Activated CD8-positive, alpha-beta T cell treated with anti-CD3 and anti-CD28 coated beads, Interleukin-2, amount 10 ng/mL, durations not matched to agents 7 days and 5 days (primary cell): ENCODE measurements at places on chromosomes 13 and 19.

DNA sequence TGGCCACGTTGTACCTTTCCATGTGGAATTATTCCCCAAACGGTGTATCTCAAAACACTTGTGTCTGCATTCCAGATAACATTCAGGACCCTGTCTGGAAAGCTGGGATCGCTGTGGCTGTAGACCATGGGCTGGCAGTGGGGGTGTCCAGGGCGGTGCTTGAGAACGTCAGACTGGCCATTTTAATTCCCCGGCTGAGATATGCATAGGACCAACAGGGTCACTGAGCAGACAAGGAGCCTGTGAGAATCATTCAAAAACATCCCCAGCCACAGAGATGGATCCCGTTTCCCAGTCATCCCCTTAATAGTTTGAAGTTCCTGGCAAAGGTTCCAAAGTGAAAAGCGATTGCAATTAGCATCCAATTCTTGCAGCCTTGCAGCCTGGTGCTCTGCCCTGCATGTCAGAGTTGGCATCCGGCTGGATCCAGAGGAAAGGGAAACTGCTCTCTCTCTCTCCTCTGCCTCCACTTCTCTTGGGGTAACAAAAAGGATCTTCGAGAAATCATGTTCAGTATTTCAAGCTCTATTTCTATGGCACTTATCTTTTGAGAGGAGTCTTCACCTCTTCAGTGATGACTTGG lies 41.6 kb downstream of the IFT88 start:
- DNase-seq: no peak

DNA sequence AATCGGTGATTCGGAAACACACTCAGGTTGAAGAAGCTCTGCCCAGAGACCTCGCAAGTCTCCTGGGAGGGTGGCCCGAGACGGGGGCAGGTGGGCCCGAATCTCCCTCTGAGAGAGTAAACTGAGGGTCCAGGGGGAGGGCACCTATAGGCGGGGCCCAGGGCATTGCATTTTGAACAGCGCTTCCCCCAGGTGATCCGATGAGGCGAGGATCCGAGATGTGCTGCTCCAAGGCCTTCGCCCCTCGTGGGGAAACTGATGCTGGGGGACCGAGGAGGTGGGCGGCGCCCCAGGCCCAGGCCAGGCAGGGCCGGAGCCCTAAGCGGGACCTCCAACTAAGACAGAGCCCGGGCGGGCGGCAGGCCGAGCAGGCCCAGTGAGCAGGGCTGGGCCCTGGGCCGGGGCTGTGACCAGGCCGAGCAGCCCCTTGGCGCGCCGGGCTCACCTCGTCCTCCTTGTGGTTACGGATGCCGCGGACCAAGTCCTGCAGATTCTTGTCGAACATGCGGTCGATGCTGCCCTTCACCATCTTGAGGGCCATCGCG lies 500 bp downstream of the AP3D1 start:
- DNase-seq: peak; percentile 32

GRCh38 chr19:54905421-54905802 lies 536 bp upstream of the NCR1 start:
- no peak for DNase-seq

- no peak for DNase-seq
These were observed 88.8 kb upstream of the MCF2L start for GRCh38 chr13:112880221-112880641.

DNA sequence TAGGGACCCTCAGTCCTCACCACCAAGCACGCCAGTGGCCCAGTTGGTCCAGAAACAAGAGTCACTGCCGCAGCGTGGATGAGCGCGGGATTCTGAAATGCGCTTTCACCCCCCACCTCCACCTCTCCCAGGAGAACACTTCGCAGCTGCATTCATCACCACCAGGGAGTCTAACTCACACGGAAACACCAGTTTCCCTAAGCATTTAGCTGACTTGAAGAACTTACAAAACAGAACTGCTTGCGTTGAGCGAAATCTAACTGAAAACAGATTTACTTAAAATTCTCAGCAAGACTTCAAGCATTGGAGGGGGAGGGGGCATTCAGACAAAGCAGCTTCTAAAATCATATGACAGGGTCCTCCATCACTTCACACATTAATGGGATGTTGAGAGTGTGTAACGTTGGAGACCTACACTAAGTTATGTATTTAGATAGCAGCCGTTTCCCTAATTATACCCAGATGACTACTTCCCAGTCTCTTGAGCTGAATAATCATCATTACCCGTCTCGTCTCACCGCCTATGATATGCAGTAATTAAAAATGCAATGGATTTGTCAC lies 258.2 kb upstream of the IRS2 start:
- DNase-seq: no peak

- DNase-seq: no peak
These were observed 109.2 kb upstream of the UBL3 start for GRCh38 chr13:29959603-29960002.

- no peak for DNase-seq
These were observed 33.4 kb downstream of the RFX2 start for GRCh38 chr19:6076675-6077463.

DNA sequence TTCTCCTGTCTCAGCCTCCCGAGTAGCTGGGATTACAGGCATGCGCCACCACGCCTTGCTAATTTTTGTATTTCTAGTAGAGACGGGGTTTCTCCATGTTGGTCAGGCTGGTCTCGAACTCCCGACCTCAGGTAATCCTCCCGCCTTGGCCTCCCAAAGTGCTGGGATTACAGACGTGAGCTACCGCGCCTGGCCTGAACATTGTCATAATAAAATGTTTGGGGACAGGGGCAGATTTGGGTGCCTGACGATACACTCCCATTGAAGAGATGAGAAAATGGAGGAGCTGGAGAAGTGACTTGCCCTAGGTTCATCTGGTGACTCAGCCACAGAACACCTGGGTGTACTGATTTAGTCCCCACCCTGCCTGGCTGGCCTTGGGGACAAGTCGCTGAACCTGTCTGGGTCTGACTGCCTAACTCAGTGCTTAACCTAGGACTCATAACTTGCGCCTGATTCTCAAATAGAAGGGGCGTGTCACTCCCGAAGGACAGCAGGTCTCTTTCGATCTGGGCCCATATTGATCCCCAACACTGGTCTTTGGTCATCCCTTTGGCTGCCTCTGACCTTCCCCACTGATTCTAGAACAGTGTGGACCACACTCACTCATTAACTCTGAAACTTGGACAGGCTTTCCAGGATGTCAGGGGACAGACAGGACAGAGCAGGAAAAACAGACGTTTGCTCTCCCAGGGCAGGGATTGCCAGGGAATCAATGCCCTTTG lies 7.6 kb upstream of the BICRA start:
- no peak for DNase-seq

DNA sequence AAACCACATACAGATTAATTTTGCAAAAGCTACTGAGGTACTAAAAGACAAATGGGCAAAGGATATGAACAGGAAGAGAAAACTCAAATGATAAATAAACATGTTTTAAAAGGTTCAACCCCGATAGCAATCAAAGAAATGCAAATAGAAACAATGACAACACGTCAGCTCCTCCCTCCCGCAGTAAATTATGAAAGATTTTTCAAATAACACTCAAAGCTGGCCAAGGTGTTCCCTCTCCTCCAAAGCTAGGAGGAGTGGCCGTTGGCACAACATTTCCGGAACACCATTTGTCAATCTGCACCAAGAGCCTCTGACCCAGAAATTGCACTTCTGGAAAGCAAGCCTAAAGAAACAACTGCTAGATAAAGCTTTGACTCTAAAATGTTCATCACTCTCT lies 28.3 kb downstream of the INSR start:
- DNase-seq: no peak

- no peak for DNase-seq
These were observed 5.0 kb upstream of the MICU2 start for GRCh38 chr13:21608961-21609360.

GRCh38 chr13:32734511-32734910 lies 148.3 kb downstream of the PDS5B start:
- no peak for DNase-seq

- DNase-seq: no peak
These were observed 569.0 kb upstream of the GPC6 start for GRCh38 chr13:92657565-92657964.

DNA sequence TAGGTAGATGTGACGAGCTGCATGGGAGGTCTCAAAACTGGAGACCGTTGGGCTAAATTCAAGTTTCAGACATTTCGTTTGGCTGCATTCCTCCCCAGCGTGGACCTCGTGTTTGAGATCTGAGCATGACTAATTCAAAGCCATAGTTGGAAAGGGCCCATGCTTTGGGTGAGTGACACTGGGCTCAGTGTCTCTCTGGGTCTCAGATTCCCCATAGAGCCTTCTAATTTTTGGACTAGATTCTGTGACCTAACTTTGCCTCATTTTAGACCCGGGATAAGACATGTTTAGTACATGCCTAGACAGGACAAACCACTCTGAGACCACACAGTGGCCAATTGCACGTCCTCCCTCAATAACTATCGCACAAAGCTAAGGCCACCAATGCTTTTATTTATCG lies 16.6 kb downstream of the CKM start:
- DNase-seq: no peak

DNA sequence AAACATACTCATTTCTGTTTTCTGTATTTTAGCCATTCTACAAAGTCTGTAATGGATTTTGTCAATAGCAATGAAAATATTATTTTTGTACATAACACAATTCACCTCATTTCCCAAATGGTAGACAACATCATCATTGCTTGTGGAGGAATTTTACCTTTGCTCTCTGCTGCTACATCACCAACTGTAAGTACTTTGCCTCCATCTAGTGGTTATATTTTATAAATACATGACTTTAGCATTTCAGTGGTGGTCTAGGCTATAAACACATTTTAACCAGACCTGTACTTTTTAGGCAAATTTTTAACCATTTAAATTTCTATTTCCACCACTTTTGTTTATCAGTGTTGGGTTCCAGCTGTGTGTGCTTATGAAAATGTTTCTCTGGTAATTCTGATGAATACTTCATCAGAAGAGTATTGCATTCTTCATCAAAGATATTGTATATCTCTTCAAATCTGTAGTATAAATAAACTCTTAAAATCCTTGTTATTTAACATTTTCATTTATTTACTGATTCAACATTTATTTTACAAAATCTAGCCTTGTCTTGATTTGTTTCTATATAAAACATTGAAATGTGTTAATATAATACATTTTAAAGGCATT lies 222.4 kb downstream of the NBEA start:
- no peak for DNase-seq

DNA sequence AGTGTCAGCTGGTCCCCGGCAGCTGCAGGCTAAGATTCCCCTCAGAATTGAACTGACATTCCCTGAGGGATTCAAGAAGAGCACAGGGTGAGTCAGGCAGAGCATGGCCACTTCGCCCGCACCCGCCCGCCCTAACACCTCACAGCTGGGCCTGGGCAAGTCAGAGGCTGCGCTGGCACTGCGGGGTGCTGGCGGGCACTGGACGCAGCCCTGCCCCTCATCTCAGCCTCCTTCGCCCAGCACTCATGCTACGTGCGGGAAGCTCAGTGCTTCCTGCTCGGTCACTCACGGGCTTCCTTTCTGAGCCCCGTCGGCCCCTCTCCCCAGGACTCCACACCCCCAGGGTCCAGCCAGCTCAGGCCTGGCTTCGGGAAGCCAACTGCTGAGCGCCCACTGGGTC lies 56.9 kb downstream of the MLLT1 start:
- no peak for DNase-seq

DNA sequence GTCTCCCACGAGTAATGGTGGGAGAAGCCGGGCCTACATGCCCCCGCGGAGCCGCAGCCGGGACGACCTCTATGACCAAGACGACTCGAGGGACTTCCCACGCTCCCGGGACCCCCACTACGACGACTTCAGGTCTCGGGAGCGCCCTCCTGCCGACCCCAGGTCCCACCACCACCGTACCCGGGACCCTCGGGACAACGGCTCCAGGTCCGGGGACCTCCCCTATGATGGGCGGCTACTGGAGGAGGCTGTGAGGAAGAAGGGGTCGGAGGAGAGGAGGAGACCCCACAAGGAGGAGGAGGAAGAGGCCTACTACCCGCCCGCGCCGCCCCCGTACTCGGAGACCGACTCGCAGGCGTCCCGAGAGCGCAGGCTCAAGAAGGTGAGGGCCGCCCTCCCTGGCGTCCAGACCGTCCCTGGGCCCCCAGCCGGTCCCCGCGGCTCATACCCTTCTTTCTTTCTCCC lies 1.4 kb upstream of the USF2 start:
- DNase-seq: peak; percentile 49

DNA sequence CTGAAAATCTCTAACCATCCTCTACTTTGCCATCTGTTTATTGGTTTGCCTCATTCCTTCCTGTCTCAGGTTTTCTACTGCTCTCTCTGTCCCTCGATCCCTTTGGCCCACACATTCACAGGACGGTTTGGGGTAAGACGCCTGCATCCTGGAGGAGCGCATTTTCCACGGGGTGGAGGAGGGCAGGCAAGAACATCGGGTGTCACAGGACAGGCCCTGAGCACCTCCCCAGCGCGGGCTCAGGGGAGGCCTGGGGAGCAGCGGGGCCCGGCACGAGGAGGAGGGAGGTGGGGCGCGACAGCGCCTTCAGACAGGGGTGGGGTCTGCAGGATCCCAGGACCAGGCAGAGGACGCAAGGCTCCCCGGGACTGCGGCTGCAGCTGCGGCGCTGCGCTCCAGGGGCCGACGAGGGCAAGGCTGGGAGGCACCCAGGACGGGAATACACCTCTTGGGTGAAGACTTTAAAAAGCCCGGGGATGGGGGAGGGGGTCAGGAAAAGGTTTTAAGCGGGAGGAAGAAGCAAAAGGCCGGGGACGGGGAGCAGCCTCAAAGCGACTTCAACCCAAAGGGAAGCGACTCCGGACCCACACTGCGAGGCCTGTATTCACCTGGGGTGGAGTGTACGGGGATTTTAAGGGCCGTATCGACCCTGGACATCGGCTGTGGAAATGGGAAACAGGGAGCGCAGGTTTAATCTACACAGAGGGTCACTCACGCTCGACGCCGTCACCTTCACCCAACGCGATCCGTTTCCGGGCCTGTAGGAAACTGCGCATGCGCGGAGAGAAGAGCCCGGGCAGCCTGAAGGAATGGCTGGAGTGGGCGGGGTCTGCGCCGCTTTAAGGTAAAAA lies at the start of gene ZNF415:
ZNF415 (minus strand) TSS at position 770 of the 851 bp plus-strand sequence. CDS start 10,234 bp downstream, outside the sequence.
- peak; percentile 76 for DNase-seq

DNA sequence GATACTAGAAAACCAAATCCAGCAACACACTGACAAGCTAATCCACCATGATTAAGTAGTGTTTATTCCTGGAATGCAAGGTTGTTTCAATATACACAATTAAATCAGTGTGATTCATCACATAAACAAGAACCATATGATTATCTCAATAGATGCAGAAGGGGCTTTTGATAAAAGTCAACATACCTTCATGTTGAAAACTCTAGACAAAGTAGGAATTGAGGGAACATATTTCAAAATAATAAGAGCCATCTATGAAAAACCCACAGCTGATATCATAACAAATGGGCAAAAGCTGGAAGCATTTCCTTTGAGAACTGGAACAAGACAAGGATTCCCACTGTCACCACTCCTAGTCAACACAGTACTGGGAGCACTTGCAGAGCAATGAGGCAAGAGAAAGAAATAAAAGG lies 213.6 kb upstream of the CSNK1A1L start:
- DNase-seq: no peak

DNA sequence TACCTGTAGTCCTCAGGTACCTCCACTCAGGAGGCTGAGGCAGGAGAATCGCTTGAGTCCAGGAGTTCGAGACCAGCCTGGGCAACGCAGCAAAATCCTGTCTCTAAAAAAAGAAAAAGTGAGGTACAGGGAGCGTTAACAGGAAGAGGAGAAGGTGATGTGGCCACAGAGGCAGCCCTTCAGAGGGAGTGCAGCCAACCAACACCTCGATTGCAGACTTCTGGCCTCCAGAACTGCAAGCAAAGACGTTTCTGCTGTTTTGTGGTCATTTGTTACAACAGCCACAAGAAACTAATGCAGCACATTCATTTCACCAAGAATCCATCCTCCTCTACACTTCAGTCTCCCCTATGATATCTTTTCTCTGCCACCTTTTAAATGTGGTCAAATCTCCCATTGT lies 145.2 kb downstream of the USP12 start:
- DNase-seq: peak; percentile 28
